ENCODE measurements at places on chromosomes 1 and 21.

DNA sequence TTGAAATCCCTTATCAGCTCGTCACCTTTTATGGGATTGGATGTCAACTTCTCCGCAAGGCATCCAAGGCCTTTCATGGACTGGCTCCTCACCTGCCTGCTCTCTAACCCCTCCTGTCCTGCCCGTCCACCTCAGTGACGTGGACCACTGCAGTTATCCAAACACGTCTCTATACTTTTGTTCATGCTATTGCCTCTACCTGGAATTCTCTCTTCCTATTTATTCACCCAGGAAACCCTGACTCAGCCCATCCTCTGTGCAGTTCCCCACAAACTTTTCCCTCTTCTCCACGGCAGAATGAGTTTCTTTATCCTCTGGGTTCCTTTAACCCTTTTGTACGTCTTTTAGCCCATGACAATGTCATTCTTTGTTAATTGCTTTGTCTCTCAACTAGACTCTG is 5.1 kb upstream of the UTP25 start:
- DNase-seq = no peak

DNA sequence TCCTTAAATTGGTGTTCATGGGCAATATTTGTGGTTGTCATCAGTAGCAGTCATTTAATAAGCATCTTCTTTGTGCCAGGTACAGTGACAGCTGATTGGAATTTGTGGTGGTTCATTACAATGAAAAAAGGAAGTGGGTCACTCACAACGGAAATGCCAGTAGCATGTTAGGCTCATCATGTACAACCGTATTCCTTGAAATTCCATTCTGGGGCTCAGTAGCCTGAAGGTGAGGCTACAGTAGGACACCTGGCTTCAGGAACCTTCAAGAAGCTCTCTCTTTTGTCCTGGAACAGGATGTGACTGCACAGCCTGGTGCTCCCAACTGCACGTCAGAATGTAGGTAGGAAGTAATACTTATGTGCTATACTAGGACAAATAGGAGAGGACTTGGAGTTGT is 93.9 kb downstream of the ST3GAL3 start:
- DNase-seq = no peak

GRCh38 chr1:116854403-116854690 is 55.4 kb upstream of the PTGFRN start:
- DNase-seq = no peak

DNA sequence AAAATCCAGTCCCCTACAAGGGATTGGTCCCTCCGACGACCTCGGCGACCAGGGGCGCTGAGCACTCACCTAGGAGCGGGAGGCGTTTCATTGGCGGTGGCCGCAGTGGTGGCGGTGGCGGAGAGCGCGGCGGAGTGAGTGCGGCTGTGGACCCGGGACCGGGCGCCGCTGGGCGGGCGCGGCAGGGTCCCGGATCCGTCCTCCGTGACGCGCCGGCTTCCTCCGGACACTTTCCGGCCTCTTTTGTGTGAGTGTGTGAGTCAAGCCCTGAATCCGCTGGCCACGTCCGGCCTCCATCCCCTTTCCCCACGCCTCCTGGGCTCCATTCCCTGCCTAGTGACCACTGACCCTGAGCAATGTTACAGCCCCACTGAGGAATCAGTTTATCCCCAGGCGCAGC is at the start of gene ADGRL4:
ADGRL4 (minus strand) TSS at position 167 of the 400 bp plus-strand sequence; CDS start at position 91, 76 bp downstream.
- DNase-seq = no peak

DNA sequence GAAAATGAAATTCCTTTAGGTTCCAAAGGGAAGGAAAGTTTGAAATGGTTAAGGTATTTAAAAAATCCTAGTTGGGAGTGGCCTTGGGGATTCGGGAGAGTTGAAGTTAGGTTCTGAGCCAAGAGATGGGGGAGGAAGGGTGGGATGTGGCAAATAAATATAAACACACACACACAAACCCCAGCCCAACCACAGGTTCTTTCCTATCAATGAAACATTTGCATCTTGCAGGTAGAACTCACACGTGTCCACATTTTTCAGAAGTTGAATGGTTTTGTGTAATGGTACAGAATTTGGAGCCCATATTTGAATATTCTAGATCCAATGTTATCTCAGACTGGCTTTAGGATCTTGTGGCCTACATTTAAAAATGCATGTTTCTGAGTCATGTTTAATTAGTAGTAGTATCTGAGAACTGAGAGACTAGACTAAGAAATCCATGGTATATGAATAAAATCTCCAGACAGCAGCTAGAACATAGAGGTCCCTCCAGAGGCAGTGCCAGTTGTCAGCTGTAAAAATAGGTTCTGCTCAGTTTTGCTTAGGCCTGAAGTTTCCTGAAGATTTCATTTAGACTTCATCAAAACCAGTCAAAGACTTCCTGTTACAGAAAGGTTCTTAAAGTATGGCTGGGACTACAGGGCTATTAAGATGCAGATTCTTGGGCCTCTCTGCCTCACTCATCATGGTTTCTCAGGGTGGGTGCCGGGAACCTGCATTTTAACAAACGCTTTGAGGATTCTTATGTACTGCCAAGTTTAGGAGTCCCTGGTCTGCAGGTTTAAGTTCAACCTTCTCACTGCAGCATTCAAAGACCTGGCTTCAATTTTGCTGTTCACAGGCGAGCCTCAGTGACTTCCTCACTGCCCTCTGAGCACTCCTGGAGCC is 21.3 kb downstream of the RUNX1 start:
- no peak for DNase-seq

- no peak for DNase-seq
Observed at GRCh38 chr1:64173336-64173940, 30.0 kb upstream of the UBE2U start.

DNA sequence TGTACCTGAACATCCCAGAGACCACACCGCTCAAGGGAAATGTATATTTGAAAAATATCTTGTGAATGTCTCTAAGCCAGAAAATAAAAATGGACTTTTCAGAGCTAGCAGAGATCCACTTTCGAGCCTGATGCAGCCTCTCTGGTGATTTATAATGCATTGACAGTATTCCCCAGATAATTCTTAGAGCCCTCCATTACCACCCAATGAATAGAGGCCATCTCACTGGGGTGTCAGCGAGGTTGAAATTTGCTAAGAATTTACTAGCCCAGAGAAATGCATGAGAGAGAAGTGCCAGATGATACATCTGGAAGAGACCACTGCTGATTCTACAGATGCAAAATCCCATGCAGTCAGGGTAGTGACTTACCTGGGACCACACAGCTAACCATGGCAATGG is 25.5 kb upstream of the NTPCR start:
- DNase-seq = no peak

DNA sequence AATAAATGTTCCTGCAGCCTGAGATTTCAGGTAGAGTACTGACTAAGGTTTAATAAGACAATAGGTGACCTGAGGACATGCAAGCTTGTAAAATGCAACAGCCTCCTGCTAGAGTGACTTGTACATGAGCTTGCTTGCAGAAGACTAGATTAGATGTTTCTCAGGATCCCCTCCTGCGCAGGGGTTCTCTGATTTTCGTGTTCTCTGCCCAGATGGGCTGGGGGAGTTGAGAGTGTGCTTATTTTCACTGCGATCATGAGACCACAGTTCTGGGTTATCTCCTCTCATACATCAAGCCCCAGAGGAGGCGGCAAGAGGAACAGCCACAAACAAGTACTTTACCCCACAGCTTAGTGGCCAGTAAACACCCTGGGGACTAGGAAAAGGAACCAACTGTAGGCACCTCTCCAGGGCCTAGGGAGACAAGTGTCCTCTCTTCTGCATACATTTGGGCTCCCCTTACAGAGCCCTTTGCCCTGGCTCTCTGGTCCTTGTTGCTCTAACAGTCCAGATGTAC is 8.0 kb downstream of the TMEM81 start:
- no peak for DNase-seq

- no peak for DNase-seq
Observed at GRCh38 chr1:197198911-197199310, 52.4 kb upstream of the ASPM start.

DNA sequence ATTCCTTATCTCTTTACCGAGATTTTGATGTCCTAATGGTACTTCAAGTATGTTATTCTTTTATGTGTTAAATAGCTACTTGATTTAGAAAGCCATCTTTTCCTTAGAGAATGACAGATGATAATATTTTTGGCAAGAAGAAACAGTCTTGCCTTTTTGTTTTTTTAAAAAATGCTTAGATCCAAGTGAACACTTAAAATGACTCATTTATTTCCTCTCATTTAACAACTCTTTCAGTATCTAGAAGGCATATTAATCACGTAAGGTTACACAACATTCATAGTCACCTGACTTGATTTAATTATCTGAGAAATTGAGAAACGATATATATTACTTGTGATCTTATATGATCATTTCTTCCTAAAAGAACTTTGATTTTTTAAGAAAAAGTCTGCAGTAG is 52.4 kb downstream of the SUCO start:
- no peak for DNase-seq

DNA sequence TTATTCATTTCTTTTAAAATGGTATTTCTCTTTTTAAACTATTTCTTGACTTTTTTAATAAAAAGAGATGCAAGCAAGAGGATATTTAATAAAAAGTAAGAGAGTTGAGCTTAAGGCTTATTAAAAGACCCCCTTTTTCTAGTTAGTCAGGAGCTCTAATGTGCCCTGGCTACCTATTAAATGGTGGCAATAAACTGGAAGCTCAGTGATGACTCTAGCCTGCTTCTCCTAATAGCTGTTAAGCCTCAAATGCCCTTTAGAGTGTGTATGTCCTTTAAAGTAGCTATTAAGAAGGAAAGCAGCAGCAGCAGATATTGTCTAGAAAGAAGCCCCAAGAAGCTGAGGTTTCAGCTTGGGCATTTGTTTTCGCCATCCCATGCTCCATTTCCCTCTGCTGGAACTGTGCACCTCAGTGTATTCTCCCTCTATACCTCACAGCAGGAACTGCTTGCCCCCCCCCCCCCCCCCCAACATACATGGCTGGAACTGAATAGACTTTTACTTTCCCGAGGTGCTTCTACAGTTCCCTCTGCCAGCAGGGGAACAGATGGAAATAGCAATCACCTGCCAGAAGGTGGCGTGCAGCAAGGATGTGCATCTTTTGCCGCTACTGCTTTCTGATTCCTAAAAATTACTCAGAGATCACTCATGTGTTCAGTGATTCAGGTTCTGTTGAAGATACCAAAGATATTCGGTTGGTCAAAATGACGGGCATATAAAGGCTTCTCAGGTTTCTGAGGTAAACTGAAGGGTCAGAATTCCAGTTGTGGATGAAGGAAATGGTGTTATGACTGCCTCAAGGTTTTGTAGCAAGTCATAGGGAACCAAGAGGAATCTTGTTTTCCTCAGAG is 2.5 kb downstream of the RGS4 start:
- peak; percentile 12 for DNase-seq

DNA sequence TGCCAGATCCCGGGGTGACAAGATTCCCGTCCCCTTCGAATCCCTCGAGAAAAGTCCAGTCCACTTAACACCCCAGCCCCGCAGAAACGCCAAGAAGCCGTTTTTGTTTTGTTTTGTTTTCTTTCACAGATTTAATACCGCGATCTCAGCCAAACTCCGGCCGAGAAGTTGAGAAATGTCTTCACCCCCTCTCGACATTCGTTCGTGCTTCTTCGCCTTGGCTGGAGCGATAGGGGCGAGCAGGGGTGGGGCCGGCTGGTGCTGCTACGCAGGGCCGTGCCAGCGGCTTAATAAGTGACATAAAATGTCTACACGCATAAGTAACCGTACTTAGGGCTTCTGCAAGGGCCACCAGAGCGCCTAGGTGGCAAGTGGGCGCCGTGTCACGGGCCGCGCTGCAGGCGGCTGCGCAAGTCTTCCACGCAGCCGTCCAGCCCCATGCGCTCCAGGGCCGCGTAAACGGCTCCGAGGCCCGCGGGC is 4.9 kb downstream of the TNFRSF25 start:
- DNase-seq = no peak

- no peak for DNase-seq
Observed at GRCh38 chr1:235087906-235088305, 40.7 kb downstream of the TOMM20 start.

DNA sequence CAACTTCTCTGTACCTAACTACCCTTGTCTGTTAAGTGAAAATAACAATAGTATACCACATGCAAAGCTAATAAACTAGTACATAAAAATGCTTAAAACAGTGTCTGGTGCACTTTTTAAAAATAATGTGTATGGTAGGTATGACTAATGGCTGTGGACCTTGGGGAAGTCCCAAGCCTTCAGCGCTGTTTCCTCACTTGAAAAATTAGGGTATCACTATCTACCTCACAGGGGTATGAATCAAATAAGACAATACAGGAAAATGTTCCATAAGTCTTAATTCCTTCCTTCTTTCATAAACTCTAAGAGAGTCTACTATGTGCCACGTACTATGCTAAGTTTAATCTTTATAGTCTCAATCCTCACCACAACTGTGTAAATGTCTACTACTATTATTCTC is 32.0 kb downstream of the EGLN1 start:
- DNase-seq = no peak

DNA sequence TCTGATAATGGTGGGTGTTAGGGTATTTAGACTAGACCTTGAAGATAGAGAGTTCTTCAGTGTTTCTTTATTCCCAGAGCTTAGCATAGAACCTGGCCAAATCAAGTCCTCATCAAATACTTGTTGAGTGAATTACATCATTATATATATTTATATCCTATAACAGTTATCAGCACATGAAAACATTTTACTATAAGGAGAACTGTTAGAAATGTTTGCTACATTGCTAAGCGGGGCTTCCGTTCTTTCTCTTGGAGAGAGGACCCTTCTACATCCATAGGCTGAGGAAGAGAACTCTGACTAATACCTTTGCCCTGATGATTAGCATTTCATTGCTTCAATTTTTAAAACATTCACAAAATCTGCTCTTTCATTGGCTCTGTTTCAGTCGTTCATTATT is 66.5 kb upstream of the NBL1 start:
- DNase-seq = no peak

DNA sequence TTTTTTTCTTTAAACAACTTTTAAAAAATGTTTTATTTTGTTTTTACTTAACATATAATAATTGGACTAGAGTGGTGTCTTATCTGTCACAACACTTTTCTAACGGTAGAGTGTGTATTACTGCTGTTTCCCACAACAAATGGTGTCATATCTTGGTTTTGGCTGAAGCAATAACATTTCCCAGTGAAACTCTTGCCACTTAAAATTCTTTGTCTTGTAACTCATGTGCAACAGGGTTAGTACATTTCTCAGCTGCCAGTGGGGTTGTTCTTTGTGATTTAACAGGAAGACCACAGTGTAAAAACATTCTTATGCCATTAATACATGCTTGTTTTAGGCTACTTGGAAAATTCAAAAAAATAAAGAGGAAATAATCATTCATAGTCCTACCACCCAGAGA is 43.5 kb downstream of the ALPL start:
- no peak for DNase-seq

- DNase-seq = no peak
Observed at GRCh38 chr1:228265167-228265566, 57.3 kb downstream of the OBSCN start.

DNA sequence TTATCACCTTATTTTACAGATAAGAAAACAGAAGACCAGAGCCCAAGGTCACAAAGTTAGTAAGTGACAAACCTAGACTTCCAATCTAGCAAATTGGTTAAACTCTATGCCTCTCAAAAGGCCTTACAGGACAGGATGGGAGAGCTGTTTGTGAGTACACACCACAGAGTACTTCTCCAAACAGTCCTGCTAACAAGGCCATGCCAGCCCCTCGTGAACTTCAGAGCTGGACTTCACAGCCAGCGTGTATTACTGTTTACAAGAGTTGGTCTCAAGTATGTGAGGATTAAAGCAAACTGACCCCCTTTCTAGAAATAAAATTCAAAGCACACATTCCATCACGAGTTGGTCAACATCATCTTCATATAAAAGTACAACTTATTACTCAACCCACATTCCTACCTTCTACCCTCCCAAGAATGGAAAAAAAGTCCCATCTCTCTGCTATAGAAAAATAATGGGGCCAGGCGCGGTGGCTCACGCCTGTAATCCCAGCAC is 19.8 kb upstream of the UBR4 start:
- no peak for DNase-seq
